ENCODE measurements at places on chromosomes 5 and 9. TPM values are rescaled to one million over a fixed set of nuclear protein-coding genes. Genes with fewer than 3 reads are reported as not detected.

GRCh38 chr5:92144824-92145223 is 761.7 kb upstream of the ARRDC3 start:
- no peak for DNase-seq

- DNase-seq, result peak; percentile 48
Measured at GRCh38 chr9:127786773-127787104, 905 bp downstream of the CDK9 start.

- DNase-seq, result no peak
Measured at GRCh38 chr5:67773411-67774266, 441.9 kb upstream of the PIK3R1 start.

DNA sequence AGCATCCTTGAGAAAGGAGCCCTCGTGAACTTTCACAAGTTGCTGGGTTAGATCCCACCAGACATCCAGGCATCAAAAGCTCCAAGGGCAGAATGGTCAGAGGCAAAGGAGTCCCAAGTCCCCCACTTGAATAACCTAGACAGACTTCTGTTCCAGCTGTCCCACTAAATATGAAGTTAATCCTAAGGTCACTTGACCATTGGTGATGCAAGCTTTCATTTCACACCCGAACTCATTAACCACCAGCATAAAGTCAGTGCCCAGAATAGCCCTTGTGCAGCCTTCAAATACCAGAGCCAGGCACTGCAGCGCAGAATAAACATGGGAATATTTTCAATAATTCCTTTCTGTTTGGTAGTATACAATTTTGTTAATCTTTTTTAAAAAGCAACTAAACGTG is 28.9 kb downstream of the OXCT1 start:
- DNase-seq, result no peak

DNA sequence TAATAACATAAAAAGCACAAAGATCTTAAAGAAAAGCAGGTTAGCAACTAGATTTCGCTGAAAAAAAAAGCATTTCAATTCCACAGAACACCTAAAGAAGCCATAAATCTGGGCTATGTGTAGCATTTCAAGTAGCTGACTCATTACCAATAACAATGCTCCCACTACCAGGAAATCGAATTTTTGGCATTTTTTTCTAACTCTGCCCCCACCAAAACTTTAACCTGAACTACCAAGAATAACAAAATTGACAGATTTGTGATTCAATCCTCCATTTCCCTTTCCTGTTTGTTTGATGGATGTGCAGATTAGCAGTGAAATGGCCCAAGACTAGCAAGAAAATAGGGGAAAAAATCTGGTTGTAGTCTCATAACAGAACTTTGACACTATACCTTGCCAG is 180.2 kb downstream of the RASEF start:
- no peak for DNase-seq

DNA sequence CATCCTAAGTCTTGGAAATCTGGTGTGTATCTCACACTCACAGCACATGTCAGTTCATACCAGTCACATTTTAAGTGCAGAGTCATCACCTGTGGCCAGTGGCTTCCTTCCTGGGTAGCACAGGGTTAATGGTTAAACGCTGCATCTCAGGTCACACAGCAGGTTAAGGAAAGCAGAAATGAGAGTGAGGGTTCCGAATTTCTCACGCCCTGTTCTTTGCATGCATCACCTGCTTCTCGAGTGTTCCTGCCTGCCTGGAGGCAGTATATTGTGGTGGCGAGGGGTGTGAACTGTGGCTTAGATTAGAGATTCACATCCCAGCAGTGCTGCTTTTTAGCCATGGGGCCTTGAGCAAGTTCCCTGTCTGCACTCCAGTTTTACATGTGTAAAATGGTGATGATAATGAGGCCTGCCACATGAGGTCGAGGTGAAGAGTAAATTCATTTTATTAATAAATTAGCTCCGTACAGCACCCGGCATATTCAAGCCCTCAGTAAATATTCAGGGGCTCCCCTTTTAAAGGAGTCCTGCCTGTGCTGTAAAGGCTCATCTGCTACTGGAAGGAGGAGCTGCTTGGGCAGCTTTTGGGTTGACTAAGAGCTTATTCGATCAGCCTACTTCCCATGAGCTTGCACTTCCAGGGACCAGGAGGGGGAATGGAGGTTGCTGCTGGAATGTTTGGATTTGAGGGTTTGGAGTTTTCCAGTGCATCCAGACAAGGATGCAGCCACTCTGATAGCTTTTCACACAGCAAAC is 61.1 kb upstream of the SAP30L start:
- DNase-seq, result no peak

- DNase-seq, result no peak
Measured at GRCh38 chr5:100889896-100890295, 13.2 kb downstream of the ST8SIA4 start.

- DNase-seq, result no peak
Measured at GRCh38 chr9:88319936-88320747, 68.1 kb upstream of the SPIN1 start.

SEMA4D gene
- total RNA-seq, result 11.1 TPM

FAM169A gene
- 3.1 TPM for total RNA-seq

F2R gene
- not detected for total RNA-seq

TDRD7 gene
- 17.8 TPM for total RNA-seq

CNTRL gene
- total RNA-seq, result 27.4 TPM
